Activated T-helper 1 cell treated with anti-CD3 and anti-CD28 coated beads, Interleukin-2, amount 50 U/mL, for 16 hours (primary cell): ENCODE measurements at places on chromosomes 4 and X.

DNA sequence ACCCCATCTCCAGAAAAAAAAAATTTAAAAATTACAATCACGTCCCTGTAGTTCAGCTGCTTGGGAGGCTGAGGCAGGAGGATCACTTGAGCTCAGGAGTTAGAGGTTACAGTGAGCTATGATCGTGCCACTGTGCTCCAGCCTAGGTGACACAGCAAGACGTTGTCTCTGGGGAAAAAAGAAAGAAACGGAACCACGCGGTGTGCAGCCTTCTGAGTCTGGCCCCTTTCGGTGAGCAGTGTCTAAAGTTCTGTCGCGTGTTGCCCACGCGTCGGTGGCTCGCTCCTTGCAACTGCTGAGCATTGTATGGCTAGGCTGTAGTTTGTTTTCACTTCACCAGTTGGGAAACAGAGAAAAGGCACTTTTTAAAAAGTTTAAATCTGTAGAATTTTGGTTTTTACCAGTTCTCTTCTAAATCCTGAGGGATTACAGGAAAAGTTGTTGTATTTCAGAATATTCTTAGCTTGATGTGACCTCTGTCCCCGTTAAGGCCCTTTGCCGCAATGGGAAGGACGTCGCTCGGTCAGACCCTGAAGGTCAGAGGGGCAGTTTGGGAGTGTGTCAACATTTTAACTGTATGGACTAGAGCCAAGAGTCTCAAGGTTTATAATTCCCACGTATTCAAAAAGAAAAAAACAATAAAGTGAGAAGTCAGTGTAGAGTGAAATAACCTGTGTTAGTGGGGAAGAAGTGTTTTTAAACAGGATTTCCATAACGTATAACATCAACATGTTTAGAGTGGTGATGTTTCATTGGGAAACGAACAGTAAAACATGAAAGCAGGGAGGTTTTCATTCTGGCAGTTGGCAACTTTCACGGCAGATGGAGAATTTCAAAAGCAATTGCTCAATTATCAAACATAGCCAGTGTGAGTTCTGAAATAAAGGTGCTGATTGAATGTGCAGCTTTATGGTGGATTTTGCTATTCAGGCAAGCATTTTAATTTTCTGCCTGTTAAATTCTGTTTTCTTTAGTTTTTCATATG lies 45.8 kb upstream of the MSANTD1 start:
- DNase-seq: no peak

- DNase-seq: peak; percentile 42
These were observed 1.0 kb downstream of the OTUD4 start for GRCh38 chr4:145179281-145179860.

DNA sequence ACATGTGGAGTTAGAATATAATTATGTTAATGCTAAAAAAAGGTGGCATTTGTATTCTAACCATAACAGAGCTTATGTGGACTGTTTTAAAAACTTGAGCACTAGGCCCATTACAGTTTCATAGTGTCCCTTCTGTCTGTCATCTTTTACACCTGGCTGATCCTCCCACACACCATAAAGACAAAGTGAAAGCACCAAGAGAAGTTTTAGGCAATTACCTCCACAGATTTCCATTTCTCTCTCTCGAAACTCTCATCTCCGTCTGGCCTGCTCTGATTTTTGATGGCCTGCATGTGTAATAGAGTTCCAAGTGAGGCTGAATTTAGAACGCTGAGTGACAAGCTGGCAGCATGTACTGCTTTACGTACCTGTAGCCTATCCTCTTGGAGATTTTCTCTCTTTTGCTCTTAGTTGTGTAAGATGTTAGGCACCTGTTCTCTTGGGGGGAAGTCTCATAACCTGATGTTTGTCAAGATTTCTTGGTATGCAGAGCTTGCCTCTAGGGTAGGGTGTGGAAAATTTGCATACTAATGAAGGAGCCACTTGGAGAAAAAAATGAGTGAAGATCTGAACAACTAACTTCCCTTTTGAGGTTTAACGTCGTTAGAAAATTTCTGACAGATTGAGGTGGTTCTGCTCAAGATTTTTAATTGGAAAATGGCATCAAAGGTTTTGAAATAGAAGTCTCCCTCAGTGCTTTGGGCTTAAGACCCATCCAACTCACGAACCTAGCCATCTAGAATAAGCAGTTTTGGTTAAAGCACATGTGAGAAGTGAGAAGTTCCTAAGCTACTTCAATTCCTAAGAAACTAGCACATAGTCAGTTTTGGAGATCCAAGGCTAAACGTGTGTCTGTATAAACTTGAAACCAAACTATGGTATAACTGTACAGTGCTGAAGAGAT lies 57.6 kb upstream of the RAP1GDS1 start:
- DNase-seq: no peak

DNA sequence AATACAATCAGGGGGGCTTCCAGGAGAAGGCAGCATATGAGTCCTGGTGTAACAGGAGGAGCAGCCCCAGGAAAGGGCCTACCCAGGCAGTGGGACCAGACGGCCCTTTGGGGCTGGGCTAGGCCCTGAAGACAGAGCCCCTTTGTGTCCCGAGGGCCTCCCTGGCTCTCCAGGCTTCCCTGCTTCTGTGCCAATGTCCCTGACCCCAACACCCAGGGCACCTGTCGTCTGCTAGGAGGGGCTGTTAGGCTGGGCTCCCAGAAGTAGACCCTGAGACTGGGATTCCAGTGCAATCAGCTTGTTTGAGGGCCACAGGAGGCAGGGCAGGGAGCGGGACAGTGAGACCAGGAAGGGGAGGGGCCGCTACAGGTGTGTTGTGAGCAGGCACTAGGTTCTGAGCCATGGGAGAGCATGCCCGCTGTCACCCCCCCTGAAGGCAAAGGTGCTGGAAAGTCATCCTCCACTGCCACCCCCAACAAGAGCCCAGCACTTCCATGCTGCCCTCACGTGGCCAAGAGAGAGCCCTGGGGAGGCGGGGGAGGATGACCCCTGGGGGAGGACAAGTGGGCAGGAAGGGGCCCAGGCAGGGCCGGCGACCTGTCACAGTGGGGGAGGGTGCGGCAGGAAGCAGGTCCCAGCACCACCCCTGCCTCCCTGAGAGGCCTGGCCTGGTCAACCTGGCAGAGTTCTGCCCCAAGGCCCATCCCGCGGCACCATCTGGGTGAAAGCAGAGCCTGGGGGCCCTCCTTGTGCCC lies 64.8 kb downstream of the ADRA2C start:
- no peak for DNase-seq

DNA sequence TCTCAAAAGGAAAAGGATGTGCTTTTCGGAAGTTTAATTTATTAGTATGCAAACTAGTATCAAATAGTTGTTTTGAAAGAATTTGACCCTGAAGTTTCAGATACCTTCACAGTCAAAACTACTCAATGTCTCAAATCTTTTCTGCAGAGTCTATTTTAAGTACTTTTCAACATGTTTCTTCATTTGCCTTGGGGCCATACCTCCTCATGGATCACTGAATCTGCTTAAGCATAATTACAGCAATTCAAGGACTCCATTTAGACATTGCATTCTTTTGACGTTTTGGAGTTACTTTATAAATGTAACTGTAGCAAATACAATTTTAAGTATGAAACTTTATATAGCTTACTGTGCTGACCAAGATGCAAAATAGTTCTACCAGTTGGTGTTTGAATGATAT lies 25.5 kb downstream of the PALLD start:
- DNase-seq: no peak

DNA sequence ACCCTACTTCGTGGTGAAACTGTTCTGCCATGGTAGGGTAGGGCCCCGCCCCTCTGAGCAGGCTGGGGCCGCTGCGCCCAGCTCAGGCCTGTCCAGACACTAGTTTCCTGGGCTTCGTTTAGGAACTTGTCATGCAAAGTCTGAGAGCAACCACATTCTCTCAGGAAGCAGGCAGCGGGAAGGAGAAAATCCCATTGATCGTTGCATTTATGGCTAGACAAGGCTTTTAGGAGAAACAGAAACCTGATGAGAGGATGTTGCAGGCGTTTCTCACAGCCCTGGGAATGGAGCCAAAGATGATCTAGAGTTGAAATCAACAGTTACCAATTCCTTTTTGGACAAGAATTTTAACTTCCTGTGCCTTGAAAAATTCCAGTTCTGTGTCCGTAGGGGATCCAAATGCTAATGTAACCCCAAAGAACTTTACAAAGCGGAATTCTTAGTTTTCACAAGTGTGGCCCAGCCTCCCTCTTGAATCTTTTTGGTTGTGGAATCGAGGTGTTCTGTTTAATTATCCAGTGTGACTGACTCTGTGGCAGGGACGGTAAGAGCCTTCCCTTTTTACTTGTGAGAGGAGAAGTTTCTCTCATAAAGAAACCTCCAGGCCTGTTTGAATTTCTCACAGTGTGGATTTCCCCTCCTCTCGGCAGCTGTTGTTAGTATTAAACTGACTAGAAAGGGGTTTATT lies 4.5 kb upstream of the CXCL9 start:
- no peak for DNase-seq

DNA sequence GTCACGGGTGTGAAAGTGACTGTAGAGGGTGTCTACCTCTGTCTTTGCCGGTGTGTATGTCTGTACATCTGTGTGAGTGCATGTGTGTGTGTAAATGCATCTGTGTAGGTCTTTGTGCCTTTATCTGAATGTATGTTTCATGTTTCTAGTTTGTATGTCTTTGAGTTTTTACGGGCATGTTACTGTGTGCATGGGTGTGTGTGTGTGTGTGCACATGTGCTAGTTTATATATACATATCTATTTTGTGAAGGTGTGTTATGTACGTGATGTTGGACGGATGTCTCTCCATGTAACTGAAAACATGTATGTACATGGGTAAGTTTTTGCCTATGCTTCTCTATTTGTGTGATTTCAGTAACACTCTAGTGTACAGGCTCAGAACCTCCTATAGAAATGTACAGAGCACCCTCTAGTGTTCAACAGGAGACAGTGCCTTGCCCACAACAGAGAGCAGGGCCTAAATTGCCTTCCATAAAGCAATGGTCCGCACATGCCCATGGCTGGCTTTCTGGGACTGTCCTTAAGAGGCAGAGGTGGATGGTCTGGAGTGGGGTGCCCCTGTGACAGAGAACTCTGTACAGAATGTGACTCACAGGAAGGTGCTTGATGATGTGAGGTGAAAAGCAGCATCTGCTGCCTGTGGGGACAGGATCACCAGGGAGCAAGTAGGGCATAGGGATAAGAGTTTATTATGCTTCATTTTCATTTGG lies 343.5 kb downstream of the RAPGEF2 start:
- DNase-seq: no peak
